ENCODE measurements at places on chromosomes 2 and 18.

DNA sequence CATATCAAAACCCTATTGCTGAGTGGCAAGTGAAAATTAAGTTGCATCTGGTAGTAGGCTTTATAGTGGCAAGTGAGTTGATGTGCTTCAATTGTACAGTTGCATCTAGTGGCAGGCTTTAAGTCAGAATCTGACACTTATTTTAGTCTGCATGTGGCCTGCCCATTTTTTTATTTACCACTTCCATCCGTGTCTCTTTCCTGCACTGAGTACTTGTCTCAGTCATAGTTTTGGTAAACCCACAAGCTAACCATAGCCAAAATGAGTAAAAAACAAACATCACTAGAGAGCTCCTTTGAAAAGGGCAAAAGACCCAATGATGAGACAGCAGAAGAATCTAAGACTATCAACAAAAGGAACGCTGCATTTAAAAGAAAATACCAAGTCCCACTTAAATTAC lies 96.0 kb upstream of the CRACDL start:
- DNase-seq, result no peak

- DNase-seq, result no peak
These were observed 25.0 kb upstream of the GMCL1 start for GRCh38 chr2:69804416-69804815.

DNA sequence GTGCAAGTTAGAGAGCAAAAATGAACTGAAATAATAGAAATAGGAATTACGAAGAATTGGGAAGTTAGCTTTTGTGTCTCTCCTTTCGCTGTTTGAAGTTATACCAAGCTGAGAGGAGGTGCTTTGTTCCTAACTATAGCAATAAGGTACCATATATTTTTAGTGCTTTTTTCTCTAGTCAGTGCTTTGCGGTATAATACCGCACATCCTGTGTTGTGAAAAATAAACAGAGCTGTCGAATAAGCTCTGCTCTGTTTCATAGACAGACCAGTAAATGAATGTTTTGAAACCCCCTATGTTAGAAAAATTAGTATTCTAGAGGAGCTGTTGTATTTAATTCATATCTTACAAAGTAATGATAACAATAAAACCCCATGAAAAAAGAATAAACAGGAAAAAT lies 130.8 kb downstream of the MAP4K4 start:
- no peak for DNase-seq

DNA sequence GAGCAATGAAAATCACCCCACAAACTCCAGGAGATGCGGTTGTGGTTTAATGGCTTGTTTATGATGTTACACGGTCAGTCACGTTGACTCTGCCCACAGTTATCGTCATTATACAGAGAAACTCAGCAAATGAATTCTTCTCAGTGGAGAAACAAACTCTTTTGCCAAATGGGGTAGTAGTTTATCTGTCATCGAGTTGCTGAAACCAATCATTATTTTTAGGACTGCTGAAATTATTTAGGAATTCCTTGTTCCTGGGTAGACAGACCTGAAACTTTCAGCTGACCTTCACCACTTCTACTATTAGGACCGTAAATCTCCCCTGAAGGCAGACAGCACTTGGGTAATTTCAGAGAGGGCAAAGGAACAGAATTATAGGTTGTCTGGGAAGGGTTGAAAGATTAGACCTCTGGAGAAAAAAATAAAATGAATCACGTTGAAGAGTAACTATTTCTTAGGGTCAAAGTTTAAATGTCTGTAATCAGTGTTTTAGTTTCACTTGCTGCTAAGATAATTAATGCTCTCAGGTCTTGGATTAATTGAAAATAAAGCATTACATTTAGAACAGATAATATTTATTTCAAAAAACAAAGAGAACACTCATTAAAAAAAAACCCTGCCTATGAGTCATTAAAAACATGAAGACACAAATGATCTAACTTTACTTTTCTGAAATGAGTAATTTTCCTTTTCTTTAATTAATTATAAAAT lies 52.1 kb upstream of the LYPD6 start:
- DNase-seq, result no peak

DNA sequence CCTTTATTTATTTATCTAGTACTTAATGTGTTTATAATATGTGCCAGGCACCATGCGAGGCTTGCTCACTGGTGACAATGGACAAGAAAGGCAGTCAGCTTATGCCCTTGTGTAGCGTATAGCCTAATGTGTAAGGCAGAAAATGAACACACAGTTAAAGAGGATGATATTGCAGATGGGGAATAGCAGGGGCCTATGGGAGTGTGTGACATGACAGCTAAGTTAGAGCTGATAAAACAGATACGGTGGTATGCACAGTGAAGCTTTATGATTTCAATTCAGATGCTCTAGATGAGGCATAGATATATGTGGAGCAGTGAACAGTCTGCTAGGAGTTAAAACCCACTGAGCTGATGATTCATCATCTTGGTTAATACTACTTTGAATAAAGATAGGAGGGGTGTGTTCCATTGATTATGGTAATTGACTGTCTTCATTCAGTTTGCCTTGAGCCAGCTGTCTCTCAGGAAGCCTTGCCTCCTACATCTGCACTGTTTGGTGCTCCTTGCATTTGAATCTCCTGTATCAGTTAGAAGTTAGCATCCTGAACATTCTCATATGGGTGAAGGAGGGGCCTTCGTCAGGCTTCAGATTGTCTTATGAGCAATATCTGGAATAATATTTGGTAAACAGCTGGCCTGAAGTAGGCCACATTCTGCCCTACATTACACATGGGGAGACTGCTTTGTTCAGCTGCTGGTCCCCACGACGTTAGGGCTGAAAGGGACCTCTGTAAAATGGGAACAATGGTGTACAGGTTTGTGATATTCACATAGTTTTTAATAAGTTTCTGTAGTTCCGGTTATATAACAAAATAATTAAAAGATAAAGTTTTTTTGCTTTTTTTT lies 13.2 kb downstream of the MAP4K4 start:
- no peak for DNase-seq

DNA sequence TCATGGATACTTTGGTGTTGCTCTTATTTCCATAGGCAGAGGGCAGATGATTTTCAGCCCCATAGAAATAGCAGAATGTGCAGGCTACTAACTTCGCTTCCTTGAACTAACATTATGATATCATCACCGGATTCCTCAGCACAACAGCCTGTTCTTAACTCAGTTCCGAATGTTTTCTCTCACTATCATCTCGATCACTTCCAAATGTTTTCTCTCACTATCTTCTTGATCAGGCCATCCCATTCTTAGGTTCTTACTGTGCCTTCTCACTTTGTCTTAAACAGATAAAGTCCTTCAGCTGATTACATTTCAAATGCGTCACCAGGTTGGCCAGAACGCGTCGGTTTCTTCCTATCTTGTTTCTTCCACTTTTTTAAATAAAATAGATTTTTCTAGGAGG lies 11.4 kb upstream of the MBD2 start:
- no peak for DNase-seq

GRCh38 chr2:36170805-36171204 lies 184.8 kb upstream of the CRIM1 start:
- no peak for DNase-seq

DNA sequence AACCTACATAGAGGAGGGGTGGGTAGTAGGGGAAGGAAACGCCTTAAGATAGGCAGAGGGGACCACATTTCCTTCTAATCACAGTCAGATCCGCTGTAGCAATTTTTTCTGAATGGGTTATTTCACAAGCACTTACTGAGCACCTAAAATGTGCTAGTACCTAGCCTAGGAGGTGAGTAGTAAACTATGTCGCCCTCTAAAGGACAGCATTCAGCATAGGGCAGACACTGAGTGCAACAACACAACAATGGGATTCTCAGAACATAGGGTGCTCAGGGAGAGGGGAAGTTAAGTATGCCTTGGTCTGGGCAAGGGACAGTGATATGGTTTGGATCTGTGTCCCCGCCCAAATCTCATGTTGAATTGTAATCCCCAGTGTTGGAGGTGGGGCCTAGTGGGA lies 166.1 kb upstream of the RAB6C start:
- DNase-seq, result no peak

DNA sequence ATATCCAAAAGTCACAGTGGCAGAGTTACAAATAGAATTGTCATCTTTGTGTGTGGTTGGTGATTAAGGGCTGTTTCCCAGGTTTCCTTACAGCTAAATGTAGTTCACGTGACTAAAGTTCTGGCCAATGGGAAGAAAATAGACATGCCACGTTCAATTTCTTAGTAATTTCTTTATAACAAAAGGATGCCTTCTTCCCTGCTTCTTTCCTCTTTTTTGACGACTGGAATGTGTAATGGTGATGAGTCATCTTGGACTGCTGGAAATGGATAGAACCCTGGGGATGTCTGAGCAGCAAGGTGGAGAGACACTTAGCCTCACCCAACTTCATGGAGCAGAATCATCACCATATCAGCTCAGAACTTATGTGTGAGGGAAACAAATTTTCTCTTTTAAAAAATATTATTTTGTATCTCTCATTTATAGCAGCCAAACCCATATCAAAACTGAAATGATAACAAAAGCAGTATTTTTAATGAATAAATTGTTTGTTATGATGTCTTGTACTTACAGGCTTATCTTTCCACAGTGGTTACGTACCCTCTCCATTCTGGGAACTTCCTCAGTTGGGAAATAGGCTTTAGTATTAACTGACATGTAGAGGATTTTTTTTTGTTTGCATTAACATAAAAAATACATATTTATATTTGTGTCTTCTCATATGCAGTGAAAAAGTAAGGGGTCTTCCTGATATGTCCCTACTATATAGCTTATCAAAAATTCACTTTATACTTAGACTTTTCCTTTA lies 91.1 kb upstream of the CDH2 start:
- no peak for DNase-seq

- no peak for DNase-seq
These were observed 68.7 kb downstream of the RHBDD1 start for GRCh38 chr2:226904592-226904991.

DNA sequence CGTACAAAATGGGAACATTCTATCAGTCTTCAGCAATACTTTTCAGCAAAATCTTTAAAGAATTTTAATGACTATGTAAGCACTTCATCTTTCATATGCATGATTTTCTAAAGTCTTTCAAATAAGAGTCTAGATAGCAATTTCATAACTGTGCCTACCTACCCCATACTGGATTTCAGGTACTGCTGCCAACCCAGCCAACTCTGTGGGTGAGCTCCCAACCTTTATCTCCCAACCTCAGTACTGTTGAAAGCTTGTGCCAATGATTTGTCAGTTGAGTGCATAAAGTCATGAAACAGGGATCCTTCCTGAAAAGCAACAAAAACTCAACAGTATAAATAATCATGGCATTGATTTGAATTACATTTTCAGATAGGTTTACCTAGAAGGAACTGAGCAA lies 296.9 kb downstream of the PID1 start:
- DNase-seq, result no peak

GRCh38 chr18:23209031-23209430 lies 73.7 kb downstream of the CABLES1 start:
- DNase-seq, result no peak

DNA sequence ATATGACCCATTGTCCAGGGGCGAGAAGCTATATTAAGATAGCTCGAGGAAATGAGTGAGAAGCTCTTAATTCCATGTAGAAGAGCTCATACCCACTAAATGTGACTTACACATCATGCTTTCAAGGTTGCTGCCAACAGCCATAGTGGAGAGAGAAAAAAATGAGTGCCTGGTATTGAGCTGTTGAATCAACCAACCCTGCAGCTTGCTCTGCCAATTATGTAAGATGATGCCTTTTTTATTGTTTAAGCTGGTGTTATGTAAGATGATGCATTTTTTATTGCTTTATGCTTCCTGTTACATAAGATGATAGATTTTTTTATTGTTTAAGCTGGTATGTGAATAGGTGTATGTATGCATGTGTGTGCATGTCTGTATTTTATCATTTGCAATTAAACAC lies 228.2 kb downstream of the CCDC178 start:
- no peak for DNase-seq

GRCh38 chr2:128702616-128703015 lies 383.9 kb upstream of the HS6ST1 start:
- DNase-seq, result no peak

DNA sequence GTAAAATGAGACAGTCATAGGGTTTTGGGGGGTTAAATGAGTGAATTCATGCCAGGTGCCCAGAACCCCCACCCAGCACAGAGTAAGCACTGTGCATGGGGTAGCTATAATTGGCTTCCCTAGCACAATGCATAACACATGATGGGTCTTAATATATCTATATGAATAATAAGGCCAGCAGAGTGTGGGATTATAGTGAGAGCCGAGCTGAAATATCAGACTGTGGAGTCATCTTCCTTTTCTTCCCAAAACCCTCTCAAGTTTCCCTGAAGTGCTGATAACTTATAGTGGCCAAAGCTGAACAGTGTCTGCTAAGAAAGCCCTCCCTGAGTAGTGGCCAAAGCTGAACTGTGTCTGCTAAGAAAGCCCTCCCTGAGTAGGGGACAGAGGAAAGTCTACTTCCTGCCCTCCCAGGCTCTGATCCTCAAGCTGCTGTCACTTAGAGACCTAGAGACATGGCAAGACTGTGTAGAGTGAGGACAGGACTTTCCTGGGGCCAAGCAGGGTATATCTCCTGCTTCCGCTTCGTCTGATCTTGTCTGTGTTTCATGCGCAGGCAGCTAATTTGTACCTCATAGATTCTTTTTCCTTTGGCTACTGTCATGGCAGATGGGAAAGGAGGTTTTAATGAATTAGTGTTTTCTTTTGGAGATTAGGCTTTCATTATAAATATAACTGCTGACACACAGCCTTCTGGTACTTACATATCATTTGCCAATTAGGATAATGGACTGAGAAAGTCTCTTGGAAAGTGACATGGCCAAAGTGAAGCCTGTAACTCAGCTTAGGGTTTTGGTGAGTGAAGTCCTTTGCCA lies 94.9 kb downstream of the FHOD3 start:
- DNase-seq, result no peak

DNA sequence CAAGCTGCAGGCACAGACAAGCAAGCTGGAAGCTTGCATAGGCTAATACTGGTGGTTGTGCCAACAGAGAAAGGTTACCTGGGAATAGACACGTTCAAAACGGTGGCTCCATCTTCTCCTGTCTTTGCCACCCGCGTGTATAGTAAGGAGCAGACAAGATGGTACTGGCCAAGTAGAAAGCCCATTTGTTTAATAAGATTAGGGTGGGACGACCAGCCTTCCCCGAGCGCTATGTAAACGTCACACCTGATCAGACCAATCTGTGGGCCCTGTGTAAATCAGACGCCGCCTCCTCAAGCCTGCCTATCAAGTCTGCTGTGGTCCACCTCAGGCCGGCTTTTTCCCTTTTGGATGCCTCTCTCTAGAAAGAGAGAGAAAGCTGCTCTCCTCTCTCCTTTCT lies 189.2 kb downstream of the LAMA1 start:
- DNase-seq, result no peak

GRCh38 chr18:21051620-21052019 lies 60.0 kb downstream of the ROCK1 start:
- no peak for DNase-seq
